ENCODE measurements at places on chromosomes 6 and 20.

DNA sequence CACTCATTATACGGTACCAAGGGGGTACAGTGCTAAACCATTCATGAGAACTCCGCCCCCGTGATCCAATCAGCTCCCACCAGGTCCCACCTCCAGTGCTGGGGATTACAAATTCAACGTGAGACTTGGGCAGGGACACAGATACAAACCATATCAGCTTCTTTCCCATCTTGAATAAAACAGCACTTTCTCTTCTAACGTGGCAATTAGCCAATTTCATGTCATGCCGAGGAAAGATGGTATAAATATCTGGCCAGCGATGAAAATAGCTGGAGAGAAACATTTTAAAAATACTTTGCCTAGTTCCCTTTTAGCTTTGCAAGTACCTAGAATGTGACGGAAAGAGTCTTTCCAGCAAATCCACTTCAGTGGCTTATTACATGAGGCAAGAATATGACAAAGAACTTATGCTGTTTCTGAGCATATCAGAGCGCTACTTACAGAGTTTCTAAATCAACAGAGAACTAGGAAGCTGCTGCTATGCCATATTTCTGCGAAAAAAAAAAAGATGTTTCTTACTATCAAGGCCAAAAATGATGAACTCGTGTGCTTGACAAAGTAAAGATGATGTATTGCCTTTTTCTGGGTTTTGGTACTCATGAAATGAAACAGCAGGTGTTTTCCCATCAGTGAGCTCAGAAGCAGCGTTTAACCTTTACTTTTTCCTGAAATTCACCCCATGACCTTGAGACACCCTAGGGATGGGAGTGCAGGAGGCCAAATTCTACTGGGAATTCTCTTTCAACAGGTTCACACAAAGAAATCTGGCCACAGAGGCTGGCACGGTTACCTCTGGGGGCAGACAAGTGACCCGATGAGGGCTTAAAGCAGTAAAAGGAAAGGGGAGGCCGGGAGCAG is 37.9 kb downstream of the AGPAT4 start:
- DNase-seq: no peak

DNA sequence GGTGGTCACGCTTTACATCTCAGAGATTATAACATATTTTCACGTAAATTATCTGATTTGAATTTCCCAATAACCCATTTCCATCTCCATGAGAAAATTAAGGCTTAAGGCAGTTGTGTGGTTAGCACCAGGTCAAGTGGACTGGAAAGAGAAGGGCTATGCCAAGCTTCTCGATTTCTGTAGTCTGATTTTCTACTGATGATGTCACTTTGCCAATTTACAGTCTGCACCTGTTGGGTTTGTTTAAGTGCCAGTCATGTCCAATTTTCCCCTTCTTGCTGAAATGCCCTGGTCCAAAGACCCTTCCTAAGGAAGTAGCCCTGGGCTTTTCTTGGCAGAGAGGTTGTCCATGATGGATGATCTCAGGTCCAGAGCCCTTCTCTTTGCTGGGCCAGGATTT is 562.3 kb upstream of the BTBD3 start:
- no peak for DNase-seq

- no peak for DNase-seq
These were observed 162.5 kb downstream of the DLL1 start for GRCh38 chr6:170128346-170128745.

GRCh38 chr6:30686009-30686907 is at the start of gene PPP1R18:
Gene PPP1R18 (minus strand): TSS chr6:30686645. CDS start chr6:30686018, 627 bp downstream.
- DNase-seq: peak; percentile 85

GRCh38 chr20:49583669-49584417 is 15.9 kb upstream of the PTGIS start:
- no peak for DNase-seq

- no peak for DNase-seq
These were observed 1.9 kb downstream of the PLTP start for GRCh38 chr20:45909817-45910669.

DNA sequence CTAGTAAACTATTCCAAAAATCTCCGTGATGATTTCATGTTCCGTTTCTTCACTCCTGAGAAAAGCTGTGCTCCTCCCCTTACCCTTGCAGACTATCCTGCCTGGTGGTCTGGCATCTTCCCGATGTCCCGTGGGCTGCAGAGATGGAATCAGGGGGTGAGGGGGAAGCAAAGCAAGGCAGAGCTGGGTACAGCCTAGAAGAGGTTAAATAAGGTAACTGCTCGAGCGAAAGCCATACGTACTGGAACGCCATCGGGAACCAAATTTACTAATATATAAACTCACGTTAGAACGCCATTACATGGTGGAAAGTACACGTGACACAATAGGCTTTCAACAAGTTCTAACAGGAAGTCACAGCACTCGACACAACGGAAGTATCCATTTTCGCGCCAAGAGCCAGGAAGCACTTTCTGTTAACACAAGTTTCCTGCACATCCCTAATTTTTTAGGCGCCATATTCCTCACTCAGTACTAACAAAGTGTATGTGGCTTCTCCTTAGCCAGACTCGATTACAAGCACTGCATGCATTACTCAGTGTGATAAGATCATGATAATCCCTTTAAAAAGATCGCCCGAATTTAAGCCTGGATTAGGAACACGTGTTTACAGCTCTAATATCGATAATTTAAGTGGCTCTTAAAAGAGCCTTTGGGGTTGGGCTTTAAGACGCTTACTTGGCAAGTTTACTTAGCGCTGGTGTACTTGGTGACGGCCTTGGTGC is 101.6 kb upstream of the PRSS16 start:
- peak; percentile 90 for DNase-seq

GRCh38 chr20:29325304-29325640 is 1932.2 kb upstream of the DEFB115 start:
- DNase-seq: no peak

- DNase-seq: no peak
These were observed 15.8 kb upstream of the MAP7 start for GRCh38 chr6:136566007-136566487.

- no peak for DNase-seq
These were observed 75.7 kb downstream of the METTL24 start for GRCh38 chr6:110282412-110282811.

DNA sequence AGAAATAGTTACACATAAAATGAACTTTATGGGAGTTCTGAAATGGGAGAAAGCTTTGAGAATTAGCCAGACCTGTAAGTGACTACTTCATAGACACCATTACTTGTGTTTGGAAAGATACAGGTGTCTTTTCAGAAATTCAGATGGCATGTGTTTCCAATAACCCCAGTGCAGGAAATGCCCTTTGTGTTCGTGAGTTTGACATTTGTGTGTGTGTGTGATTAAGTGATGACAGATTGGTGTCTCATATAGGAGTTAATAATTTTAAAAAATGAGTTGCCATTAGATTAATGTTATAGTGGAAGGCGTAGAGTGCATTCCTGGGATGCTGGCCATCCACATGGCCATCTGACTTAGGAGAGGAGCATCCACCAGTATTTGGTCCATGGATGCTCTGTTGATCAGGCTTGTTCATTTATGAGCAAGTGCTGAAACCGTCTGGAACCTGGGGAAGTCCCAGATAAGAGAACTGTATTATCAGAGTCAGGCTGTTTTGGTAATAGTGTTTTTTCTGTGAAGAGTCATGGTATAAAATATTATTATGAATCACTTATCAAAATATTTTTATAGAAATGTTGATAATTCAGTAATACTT is 3.1 kb downstream of the STK4 start:
- DNase-seq: no peak

DNA sequence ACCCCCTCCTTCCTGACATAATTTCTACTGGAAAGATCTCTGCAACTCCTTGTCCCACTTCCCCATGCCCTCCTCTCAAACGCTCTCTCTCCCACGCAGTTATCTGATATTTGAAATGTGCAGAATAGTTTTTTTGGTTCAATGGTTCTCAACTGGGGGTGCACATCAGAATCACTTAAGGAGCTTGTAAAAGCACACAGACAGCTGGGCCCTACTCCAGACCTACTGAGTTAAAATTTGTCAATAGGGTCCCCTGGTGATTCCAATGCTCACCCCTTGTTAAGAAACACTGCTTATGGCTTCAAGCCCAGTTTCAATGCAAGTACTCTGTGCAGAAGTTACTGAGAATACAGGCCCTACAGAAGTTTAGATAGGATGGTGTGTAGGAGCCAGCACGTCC is 45.2 kb upstream of the KCNK16 start:
- no peak for DNase-seq
